Fibroblast of lung (primary cell): ENCODE measurements at places on chromosomes 7 and 10. TPM values are rescaled to one million over a fixed set of nuclear protein-coding genes. Genes with fewer than 3 reads are reported as not detected.

DNA sequence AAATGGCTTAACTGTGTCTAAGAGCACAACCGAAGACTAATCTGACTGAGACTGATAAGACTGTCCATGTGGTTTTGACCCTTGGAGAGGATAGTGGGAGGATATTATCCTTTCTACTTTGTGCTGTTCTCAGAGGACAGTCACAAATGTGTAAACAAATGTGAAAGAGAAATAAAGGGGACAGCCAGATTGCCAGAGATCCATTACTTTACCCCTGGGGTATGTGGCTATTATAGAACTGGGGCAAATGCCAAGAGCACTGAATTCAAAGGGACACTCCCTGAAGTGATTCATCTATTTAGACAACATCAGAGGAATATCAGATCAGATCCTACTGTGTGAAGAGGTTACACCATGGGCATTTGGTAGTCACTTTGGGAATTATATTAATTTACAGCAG is 154.7 kb downstream of the RNLS start:
- H3K27ac ChIP-seq, result no peak overlapping the region
- H3K4me1 ChIP-seq, result no peaks in the 10 kb centered on the region
- no peaks in the 10 kb centered on the region for H3K36me3 ChIP-seq
- peak; percentile 36 for DNase-seq
- H3K4me3 ChIP-seq, result no peak overlapping the region
- no peaks in the 10 kb centered on the region for H3K27me3 ChIP-seq

DNA sequence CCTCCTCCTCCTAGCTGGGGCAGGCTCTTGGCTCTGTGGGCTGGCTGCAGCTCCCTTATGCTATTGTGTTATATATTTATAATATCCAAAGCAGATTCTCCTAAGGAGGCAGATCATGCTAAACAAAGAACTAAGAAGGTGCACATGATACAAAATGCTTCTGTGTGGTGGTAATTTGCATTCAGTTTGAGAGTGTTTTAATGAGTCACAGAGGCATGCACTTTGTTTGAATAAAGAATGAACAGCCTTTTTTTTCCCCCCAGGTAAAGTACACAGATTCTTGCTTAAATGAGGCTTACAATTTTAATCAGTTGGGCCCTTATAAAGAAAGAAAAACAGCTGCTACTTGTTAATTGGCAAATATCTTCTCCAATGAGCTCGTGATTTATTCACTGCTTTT is 95.0 kb downstream of the FANK1 start:
- no peaks in the 10 kb centered on the region for H3K36me3 ChIP-seq
- no peak overlapping the region for H3K27ac ChIP-seq
- no peak overlapping the region for H3K4me3 ChIP-seq
- H3K27me3 ChIP-seq, result no peaks in the 10 kb centered on the region

The HIF1AN gene
- total RNA-seq, result 10.3 and 14.2 TPM in 2 replicates

- no peak overlapping the region for H3K4me3 ChIP-seq
- H3K4me1 ChIP-seq, result no peaks in the 10 kb centered on the region
- H3K27ac ChIP-seq, result no peak overlapping the region
Observed at GRCh38 chr7:132243463-132243862, 332.8 kb downstream of the PLXNA4 start.

The SKIDA1 gene
- 0.50 and 0.51 TPM in 2 replicates for total RNA-seq

GRCh38 chr7:132965951-132966350 is 115.9 kb downstream of the CHCHD3 start:
- no peak overlapping the region for H3K27ac ChIP-seq
- H3K4me3 ChIP-seq, result no peak overlapping the region
- no peaks in the 10 kb centered on the region for H3K27me3 ChIP-seq
- no peak for DNase-seq
- H3K36me3 ChIP-seq, result no peaks in the 10 kb centered on the region

- no peak overlapping the region for H3K27ac ChIP-seq
- DNase-seq, result no peak
- no peaks in the 10 kb centered on the region for H3K27me3 ChIP-seq
- H3K4me1 ChIP-seq, result no peaks in the 10 kb centered on the region
- no peaks in the 10 kb centered on the region for H3K36me3 ChIP-seq
Observed at GRCh38 chr10:124511205-124512039, 49.8 kb downstream of the LHPP start.

DNA sequence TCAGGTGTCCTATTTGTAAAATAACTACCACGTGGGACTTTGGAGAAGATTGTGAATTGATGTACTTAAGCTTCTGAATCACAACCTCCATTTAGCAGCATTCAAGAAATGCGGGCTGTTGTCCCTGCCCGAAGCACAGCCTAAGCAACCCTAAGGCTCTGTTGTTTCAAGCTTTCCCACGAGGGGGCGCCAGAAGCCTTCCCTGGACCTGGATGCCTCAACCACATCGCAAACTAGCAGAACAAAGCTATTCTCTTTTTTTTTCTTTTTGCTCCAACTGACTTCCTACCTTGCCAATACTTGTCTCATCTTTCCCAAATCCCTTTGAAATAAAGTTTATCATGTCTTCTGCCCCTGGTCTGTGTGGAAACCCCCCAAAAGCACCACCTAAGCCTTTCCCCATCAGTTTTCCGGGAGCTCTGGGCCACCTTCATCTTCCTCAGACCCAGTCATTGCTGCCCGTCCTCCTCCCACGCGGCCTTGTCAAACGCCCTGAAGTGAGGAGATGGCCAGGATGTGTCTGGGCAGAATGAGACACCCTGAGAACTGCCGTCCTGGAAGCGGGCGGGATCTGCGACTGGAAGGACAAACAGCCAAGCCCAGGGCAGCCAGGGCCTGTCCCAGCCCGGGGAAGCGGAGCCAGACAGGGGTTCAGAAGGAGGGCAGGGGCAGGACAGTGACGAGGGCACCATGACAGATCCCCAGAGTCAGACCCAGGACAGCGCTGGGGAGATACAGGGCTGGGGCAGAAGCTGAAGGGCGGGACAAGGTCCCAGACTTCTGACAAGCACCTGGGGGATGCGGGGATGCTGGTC is 112.7 kb downstream of the SLIT1 start:
- DNase-seq, result peak; percentile 47
- H3K27me3 ChIP-seq, result peaks cover 3% of the 10 kb centered on the region
- H3K4me3 ChIP-seq, result no peak overlapping the region
- no peaks in the 10 kb centered on the region for H3K36me3 ChIP-seq
- no peaks in the 10 kb centered on the region for H3K4me1 ChIP-seq

GRCh38 chr10:71359364-71360046 is 37.2 kb upstream of the CDH23 start:
- H3K4me1 ChIP-seq, result no peaks in the 10 kb centered on the region
- H3K36me3 ChIP-seq, result no peaks in the 10 kb centered on the region
- no peaks in the 10 kb centered on the region for H3K27me3 ChIP-seq
- no peak overlapping the region for H3K27ac ChIP-seq

GRCh38 chr7:14096159-14096558 is 106.7 kb upstream of the ETV1 start:
- H3K27ac ChIP-seq, result no peak overlapping the region
- H3K27me3 ChIP-seq, result no peaks in the 10 kb centered on the region
- H3K4me3 ChIP-seq, result no peak overlapping the region
- no peaks in the 10 kb centered on the region for H3K4me1 ChIP-seq
- H3K36me3 ChIP-seq, result no peaks in the 10 kb centered on the region

The GNG11 gene
- 9.0 and 27.2 TPM in 2 replicates for total RNA-seq

The GDF2 gene
- total RNA-seq, result not detected in 2 replicates

- no peaks in the 10 kb centered on the region for H3K4me1 ChIP-seq
- H3K27ac ChIP-seq, result no peak overlapping the region
- no peaks in the 10 kb centered on the region for H3K36me3 ChIP-seq
Observed at GRCh38 chr7:129798616-129799349, 154.0 kb downstream of the UBE2H start.

DNA sequence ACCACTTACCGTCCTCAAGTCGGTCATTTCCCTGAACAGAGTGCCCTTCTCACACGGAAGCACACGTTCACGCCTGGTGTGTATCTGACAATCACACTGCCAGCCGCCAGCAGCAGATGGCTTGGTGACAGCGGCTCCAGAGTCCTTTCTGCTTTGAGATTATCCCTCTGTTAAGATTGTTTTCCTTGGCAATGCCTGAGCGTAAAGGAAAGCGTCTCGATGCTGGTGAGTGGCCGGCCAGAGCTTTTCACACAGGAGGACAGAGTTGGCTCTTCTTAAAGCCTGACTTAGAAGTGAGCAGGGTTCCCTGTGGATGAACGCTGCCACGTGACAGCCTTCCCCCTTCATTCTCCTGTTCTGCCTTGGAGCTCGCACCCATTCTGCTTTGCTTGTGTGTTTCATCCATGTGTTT is 22.1 kb upstream of the PRKAR1B start:
- no peaks in the 10 kb centered on the region for H3K4me1 ChIP-seq
- no peak for DNase-seq
- H3K27me3 ChIP-seq, result no peaks in the 10 kb centered on the region
- no peak overlapping the region for H3K4me3 ChIP-seq

- DNase-seq, result no peak
- no peak overlapping the region for H3K27ac ChIP-seq
- H3K27me3 ChIP-seq, result no peaks in the 10 kb centered on the region
- H3K36me3 ChIP-seq, result no peaks in the 10 kb centered on the region
- H3K4me1 ChIP-seq, result no peaks in the 10 kb centered on the region
Observed at GRCh38 chr10:116096526-116096925, 176.5 kb downstream of the GFRA1 start.

- no peaks in the 10 kb centered on the region for H3K27me3 ChIP-seq
- no peak overlapping the region for H3K4me3 ChIP-seq
- DNase-seq, result no peak
- no peaks in the 10 kb centered on the region for H3K36me3 ChIP-seq
- H3K4me1 ChIP-seq, result no peaks in the 10 kb centered on the region
Observed at GRCh38 chr7:101567230-101567629, 61.9 kb downstream of the MYL10 start.

- H3K36me3 ChIP-seq, result no peaks in the 10 kb centered on the region
- peak; percentile 63 for DNase-seq
- no peaks in the 10 kb centered on the region for H3K27me3 ChIP-seq
- no peak overlapping the region for H3K4me3 ChIP-seq
- no peak overlapping the region for H3K27ac ChIP-seq
Observed at GRCh38 chr7:19397911-19398310, 252.7 kb upstream of the FERD3L start.

- no peaks in the 10 kb centered on the region for H3K36me3 ChIP-seq
- H3K27me3 ChIP-seq, result no peaks in the 10 kb centered on the region
- H3K4me1 ChIP-seq, result no peaks in the 10 kb centered on the region
- no peak for DNase-seq
Observed at GRCh38 chr10:11097686-11098085, 80.0 kb downstream of the CELF2 start.

GRCh38 chr10:17075533-17076359 is 53.9 kb downstream of the CUBN start:
- H3K36me3 ChIP-seq, result no peaks in the 10 kb centered on the region
- peak overlapping the region; percentile 82 for H3K27ac ChIP-seq
- DNase-seq, result peak; percentile 96
- H3K4me3 ChIP-seq, result no peak overlapping the region
- H3K4me1 ChIP-seq, result peaks cover 16% of the 10 kb centered on the region

The SPAM1 gene
- total RNA-seq, result not detected in 2 replicates

GRCh38 chr7:42236266-42236975 is 588 bp downstream of the GLI3 start:
- peaks cover 18% of the 10 kb centered on the region for H3K4me1 ChIP-seq
- DNase-seq, result peak; percentile 74
- H3K36me3 ChIP-seq, result no peaks in the 10 kb centered on the region
- peak overlapping the region; percentile 84 for H3K27ac ChIP-seq
- peak overlapping the region; percentile 85 for H3K4me3 ChIP-seq
- no peaks in the 10 kb centered on the region for H3K27me3 ChIP-seq

DNA sequence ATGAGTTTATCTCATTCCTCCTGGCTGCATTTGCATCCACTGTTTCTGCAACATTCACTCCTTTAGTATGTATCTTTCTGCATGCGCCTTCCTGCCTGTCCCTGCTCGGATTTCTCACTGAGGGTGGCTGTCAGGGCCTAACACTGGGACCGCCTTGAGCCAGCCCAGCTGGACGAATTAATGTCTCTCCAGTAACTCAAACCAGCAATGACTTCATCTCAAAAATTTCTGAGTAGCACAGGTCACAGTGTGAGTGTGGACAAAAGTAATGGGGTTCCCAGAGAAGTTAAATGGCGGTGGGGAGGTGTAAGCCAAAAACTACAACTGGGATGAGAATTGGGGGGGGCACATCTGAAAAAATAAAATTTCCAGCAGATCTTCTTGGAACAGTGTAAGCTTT is 444.0 kb upstream of the MGMT start:
- no peaks in the 10 kb centered on the region for H3K27me3 ChIP-seq
- no peak overlapping the region for H3K27ac ChIP-seq
- H3K4me1 ChIP-seq, result no peaks in the 10 kb centered on the region
- H3K4me3 ChIP-seq, result no peak overlapping the region
- DNase-seq, result no peak
- no peaks in the 10 kb centered on the region for H3K36me3 ChIP-seq

- H3K4me3 ChIP-seq, result no peak overlapping the region
- H3K27me3 ChIP-seq, result no peaks in the 10 kb centered on the region
- no peak overlapping the region for H3K27ac ChIP-seq
- no peak for DNase-seq
Observed at GRCh38 chr7:101673951-101674350, 44.9 kb upstream of the MYL10 start.

- no peak overlapping the region for H3K4me3 ChIP-seq
- peaks cover 2% of the 10 kb centered on the region for H3K27me3 ChIP-seq
- no peaks in the 10 kb centered on the region for H3K4me1 ChIP-seq
- DNase-seq, result no peak
- no peak overlapping the region for H3K27ac ChIP-seq
Observed at GRCh38 chr10:31731711-31732110, 196.9 kb downstream of the ARHGAP12 start.

- no peaks in the 10 kb centered on the region for H3K27me3 ChIP-seq
- no peak overlapping the region for H3K27ac ChIP-seq
- H3K36me3 ChIP-seq, result no peaks in the 10 kb centered on the region
- no peaks in the 10 kb centered on the region for H3K4me1 ChIP-seq
- H3K4me3 ChIP-seq, result no peak overlapping the region
Observed at GRCh38 chr7:77395626-77396025, 20.5 kb downstream of the GSAP start.

DNA sequence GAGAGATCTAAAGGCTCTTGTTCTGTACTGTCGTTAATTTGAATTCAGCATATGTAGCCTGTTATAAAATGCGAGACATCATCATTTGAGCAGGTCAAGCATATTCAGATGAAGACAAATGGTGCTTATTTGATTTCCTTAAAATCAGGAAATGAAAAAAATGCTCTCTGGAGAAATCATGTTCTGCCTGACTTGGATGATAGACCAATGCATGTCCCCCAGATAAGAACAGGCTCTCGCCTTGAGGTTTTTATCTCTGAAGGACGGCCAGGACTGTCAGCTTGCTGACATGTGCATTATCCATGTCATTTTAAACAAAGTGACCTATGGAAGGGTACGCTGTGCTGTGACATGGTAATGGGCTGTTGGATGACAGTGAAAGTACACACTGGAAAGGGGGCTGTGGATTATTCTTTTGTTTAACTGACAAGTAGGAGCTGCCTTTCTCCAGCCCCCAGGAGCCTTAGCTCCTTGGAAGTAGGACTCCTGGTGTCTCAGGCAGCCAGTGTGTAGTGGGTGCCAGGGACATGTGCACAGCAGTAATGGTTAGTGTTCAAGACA is 695.1 kb upstream of the GALNT17 start:
- no peak overlapping the region for H3K27ac ChIP-seq
- H3K4me3 ChIP-seq, result no peak overlapping the region
- H3K36me3 ChIP-seq, result no peaks in the 10 kb centered on the region
- no peaks in the 10 kb centered on the region for H3K4me1 ChIP-seq
- no peak for DNase-seq
- no peaks in the 10 kb centered on the region for H3K27me3 ChIP-seq

GRCh38 chr10:106612381-106612780 is 552.1 kb downstream of the SORCS1 start:
- H3K4me3 ChIP-seq, result no peak overlapping the region
- DNase-seq, result no peak
- no peak overlapping the region for H3K27ac ChIP-seq
- no peaks in the 10 kb centered on the region for H3K27me3 ChIP-seq
- H3K36me3 ChIP-seq, result no peaks in the 10 kb centered on the region

GRCh38 chr7:151380199-151381097 is 29.4 kb downstream of the WDR86 start:
- H3K4me1 ChIP-seq, result no peaks in the 10 kb centered on the region
- no peak overlapping the region for H3K4me3 ChIP-seq
- no peaks in the 10 kb centered on the region for H3K36me3 ChIP-seq
